ENCODE measurements at places on chromosomes 4 and X.

DNA sequence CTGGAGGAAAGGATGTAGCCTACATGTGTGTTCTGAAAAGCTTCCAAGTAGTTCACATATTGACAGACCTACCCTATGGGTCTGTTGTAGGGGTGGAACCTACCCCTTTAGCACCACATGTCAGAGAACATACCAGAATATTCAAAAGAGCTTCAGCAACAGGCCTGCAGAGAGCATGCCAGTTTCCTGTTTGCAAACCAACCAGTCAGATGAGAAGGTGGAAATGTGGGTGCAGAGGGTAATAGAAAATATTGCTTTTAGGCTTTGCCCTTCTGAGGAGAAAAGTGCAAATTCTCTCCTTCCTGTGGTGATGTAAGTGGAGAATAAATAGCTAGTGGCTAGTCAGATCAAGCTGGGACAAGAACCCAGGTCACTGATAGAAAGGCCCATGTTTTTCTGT, 16.4 kb downstream of the INTS6L start:
- DNase-seq = no peak

- DNase-seq = no peak
These were observed 85.4 kb downstream of the DCHS2 start for GRCh38 chr4:154406018-154406795.

- DNase-seq = no peak
These were observed 112.9 kb upstream of the AGA start for GRCh38 chr4:177555007-177555574.

GRCh38 chr4:138892483-138893407, 122.8 kb upstream of the NOCT start:
- no peak for DNase-seq

- DNase-seq = no peak
These were observed 1.3 kb downstream of the LCORL start for GRCh38 chr4:18020145-18020670.

GRCh38 chr4:175823015-175823742, 11.1 kb upstream of the GPM6A start:
- no peak for DNase-seq

- no peak for DNase-seq
These were observed 33.0 kb downstream of the SMS start for GRCh38 chrX:21973321-21974010.

DNA sequence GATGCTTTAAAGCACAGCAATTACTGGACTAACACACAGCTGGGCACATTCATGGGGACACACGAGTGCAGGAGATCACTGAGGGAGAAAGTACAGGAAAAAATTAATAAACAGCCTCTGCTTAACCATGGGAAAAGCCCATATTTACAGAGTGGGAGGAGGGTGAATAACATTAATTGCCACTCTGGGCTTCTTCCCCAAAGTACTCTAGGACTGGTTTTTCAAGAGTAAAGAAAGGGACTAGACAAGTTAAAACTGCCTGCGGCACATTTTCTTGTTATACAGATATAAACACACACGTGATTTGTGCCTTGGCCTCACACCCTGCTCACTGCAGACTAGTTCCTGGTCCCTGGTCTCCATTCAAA, 179.7 kb upstream of the TET2 start:
- no peak for DNase-seq

GRCh38 chrX:86421771-86422170, 273.5 kb downstream of the DACH2 start:
- no peak for DNase-seq

DNA sequence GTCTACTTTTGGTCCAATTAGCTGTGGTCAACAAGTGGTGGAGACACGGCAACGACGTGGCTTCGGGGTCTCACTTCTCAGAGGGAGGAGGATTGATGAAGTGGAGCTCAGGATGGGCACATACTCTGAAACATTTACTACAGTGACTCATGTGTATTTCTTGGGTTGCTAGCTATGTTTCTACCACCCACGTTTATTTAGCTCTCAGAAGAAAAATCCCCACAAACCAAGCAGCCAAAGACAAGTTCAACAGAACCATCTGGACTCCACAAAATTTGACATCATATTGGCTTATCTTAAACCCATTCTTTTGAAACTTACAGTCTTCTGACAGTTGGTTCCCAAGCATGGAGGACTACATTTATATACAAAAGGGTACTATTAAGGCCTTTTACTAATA, 158.0 kb downstream of the CBLL2 start:
- no peak for DNase-seq

DNA sequence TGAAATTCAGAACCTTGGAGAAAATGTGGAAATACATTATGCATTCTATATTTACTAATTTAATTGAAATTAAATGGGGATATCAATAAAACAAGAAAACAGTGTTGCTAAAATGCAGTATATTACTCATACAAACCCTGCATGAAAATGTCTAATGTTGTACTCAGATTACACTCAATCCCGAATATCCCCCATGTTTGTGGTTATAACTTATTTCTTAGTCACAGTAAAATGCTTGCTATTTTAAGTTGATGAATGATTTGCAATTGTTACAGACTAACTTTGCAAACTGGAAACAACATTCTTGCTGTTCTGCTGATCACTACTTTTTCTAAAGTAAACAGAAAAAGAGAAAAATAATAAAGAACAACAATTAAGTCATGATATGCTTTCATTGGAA, 33.1 kb upstream of the ANXA10 start:
- DNase-seq = no peak

- peak; percentile 1 for DNase-seq
These were observed 236.1 kb downstream of the OPHN1 start for GRCh38 chrX:68196939-68197791.

DNA sequence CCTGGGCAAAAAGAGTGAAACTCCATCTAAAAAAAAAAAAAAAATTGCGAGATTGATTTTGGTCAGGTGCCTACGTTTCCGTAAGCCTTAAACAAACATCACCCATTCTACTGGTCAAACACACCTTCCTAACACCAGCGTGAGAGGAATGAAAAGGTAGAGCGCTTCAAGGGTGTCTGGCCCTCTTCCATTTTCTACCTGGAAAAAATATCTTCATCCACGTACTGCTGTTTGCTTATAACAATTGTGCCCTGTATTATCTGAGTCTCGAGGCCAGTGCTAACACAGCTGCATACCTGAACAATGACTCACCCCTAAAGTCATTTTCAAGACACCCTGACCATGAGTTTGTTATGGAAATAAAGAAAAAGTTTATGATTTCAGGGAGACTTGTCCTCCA, 13.9 kb downstream of the TMSB4X start:
- no peak for DNase-seq

DNA sequence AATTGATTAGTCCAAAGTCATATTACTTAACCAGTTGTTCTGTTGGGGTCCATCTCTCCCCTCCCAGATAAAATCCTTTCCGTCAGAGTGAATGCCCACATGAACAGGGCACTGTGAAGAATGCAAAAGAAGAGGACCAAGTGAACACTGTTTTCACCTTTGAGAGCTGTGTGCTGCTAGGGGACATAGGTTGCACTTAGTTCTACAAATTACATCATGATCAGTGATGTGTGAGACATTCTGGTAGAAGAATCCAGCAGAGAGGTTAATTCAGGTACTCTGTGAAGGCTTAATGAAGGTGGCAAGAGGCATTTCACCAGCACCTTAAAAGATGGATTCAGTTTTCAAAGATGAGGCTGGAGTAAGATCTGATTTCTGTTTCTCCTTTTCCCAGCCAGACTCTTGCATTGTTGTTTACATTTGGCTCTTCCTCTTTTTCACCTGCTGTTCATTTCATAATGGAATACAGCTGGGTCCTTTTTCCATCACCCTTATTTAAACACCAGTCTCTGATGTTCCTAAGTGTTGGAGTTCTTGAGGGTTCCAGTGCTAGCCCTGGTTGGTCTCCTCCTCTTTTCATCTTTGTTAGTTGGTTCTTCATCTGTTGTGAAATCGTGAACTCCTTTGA, 10.9 kb downstream of the GAB1 start:
- DNase-seq = no peak

GRCh38 chr4:76607846-76608245, 172.8 kb downstream of the SHROOM3 start:
- DNase-seq = no peak

- no peak for DNase-seq
These were observed 41.9 kb upstream of the PDLIM3 start for GRCh38 chr4:185576962-185577950.

DNA sequence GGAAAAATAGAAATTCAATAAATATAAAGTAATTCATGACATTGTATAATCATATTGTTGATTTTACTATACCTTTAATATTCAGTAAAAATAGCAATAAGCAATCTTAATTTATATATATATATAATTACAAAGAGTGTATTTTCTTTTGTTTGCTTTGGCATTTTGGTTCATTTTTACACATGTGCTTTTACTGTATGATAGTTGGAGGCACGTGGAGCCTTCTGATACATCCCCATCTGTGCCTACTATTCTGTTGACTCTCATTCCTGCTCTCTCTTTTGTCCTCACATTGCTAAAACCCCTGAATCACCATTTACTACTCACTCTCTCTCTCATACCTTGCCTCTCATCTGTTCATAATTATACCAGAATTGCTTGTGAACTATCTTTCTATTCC, 106.4 kb upstream of the NDST4 start:
- no peak for DNase-seq

- DNase-seq = no peak
These were observed 143.4 kb downstream of the TRIML1 start for GRCh38 chr4:188282471-188283232.

DNA sequence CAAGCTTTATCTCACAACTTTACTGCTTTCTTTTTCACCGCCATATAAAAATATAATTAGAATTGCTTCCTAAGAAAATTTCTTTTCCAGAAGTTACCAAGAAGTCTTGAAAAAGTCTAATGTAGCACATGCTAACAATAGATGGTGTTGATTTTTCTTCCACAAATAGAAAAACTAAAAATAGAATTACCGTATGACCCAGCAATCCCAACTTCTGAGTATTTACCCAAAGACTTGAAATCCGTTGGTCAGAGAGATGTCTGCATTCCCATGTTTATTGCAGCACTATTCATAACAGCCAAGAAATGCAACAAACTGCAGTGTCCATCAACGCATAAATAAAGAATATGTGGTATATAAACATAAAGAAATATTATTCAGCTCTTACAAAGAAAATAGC, 17.8 kb upstream of the EDNRA start:
- DNase-seq = no peak

DNA sequence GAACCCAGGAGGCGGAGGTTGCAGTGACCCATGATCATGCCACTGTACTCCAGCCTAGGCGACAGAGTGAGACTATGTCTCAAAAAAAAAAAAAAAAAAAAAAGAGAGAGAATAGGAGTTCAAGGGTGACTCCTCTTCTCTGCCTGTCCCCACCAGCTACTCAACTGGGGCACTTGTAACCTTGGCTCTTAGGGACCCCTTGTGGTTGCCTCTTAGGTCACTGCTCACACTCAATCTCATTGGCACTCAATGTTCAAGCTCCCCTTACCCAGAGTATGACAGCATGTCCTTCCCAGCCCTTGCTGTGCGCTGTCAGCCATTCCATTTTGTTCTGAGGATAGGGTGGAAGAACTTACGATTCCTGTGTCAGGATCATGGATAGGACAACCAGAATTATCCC, 82.4 kb upstream of the BEND4 start:
- no peak for DNase-seq

- DNase-seq = no peak
These were observed 323.2 kb upstream of the INTU start for GRCh38 chr4:127309369-127310102.

- no peak for DNase-seq
These were observed 68.0 kb downstream of the N4BP2 start for GRCh38 chr4:40124690-40125089.

DNA sequence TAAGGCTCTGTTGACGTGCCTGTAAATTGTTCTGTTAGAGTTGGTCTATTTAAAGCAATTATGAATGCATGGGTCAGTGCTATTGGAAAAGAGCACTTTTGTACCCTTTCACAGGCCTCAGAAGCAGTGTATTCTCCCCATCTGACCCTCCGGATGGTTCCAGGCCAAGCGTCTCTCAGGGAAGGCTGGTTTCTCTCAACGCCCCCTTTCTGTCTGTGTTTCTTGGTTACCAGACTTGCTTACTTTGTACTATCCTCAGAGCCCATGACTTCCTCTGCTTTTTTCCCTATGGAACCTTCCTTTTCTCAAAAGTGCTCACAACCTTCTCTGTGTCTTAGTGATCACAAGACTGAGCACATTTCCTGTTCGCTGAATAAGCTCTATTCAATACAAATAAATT, 559.3 kb upstream of the ZFP42 start:
- no peak for DNase-seq

GRCh38 chr4:4607336-4608213, 65.7 kb upstream of the STX18 start:
- DNase-seq = no peak

DNA sequence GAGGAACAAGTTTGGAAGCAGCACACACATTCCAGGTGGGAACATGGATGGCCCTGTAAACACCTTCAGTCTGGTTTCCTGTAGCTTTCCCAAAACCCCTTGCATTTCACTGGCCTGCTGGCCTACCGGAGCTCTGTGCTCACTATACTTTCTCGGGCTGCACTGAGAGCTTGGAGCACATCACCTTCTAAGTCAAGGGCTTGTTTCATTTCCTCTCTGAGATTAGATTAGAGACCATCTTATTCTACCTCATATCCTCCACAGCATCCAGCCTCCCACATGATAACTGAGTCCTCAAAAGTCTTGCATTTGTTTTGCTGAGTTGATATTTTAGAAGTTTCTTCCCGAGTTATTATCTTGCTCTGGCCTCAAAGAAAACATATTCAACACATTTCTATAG, 147.7 kb downstream of the RASL11B start:
- no peak for DNase-seq

- no peak for DNase-seq
These were observed 161.6 kb upstream of the FAT1 start for GRCh38 chr4:186885289-186885688.

DNA sequence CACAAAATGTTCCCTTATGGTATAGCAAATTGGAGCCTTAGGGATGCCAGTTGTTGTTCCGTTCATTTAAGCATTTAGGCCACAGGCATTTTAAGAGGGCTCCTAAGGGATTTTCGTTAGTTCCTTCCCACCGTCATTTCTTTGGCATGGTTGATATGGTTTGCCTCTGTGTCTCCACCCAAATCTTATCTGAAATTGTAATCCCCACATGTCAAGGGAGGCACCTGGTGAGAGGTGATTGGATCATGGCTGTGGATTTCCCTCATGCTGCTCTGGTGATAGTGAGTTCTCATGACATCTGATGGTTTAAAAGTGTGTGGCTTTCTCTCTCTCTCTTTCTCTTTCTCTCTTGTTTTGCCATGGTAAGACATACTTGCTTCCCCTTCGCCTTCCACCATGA, 104.1 kb downstream of the ASB9 start:
- no peak for DNase-seq

DNA sequence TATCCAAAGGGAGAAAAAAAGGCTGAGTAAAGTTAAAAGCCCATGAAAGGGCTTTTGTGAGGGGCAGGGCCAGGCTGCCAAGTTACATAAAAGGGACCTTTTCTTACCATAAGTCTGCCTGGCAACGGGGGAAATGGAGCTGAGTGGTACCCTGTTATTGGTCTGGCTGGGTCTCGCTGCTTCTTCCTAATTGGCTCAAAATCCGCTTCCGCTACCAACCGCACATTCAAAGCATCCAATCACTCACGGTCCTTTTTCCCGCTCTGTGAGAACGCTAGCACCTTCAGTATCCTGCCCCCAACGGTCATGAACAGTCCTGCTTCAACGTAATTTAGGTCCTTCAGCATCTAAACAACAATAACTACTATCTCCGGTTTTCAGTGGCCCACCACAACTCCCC, 611 bp downstream of the TEX11 start:
- no peak for DNase-seq
